ENCODE measurements at places on chromosomes 7 and 10.
A peak's percentile ranks its signal among the peaks of the same experiment; 100 is the strongest.

DNA sequence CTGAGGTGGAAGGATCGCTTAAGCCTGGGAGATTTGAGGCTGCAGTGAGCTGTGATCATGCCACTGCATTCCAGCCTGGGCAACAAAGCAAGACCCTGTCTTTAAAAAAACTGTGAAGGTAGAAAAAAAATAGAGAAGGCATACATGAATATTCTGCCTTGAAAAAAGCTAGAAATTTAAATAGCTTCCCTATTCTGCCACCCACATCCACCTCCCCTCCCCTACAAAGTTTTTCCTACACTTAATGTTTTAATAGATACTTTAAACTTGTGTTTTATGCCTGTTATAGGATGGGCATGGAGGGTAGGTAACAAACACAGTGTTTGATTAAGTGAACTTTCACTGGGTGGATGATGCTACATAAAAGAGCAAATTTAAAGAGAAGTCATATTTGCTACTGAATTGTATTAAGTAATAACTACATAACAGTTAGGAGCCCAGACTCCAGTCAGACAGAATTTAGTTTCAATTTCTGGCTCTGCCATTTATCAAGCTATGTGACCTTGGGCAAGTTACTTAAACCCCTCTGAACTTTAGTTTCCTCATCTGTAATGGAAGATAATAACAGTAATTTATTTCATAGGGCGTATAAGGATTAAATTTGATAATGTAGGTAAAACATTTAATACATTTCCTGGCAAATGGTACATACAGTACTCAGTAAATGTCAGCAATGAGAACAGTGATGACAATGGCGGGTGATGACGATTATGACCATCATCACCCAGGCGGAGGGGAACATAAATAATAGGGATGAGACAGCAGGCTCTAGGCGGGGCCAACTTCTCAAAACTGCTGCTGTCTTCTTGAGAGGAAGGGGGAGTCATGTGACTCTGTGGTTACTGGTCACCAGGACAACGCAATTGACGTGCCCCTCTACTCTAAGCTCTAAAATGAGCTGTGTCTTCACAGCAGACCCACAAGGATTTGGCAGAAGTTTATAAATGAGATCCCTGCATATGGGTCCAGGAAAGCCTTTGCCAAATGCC, 15.8 kb downstream of the DNMBP start:
- no peak for DNase-seq

GRCh38 chr7:71886046-71886445, 526.1 kb downstream of the CALN1 start:
- DNase-seq, result no peak

- DNase-seq, result no peak
Measured at GRCh38 chr7:151676759-151677158, 157.1 kb upstream of the RHEB start.

- no peak for DNase-seq
Measured at GRCh38 chr10:128143531-128143930, 17.3 kb upstream of the MKI67 start.

- no peak for DNase-seq
Measured at GRCh38 chr7:93117327-93117726, 452 bp downstream of the SAMD9 start.

GRCh38 chr7:156566812-156567549, 73.6 kb upstream of the RNF32 start:
- no peak for DNase-seq

GRCh38 chr7:134045716-134046115, 81.4 kb upstream of the LRGUK start:
- DNase-seq, result no peak

DNA sequence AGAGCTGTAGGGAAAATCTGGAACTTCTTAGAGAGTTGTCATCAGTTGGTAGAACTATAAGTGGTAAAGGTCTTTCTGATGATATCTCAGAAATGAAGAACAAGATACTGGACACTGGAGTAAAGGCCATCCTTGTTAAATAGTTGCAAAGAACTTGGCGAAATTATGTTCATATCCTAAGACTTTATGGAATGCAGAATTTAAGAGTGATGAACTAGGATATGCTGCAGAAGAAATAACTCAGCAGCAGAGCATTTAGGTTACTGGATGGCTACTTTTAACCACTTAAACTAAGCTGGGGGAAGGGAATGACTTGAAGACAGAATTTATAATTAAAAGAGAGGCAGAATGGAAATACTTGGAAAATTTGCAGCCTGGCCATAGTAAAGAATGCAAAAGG, 23.7 kb downstream of the PTEN start:
- DNase-seq, result no peak

DNA sequence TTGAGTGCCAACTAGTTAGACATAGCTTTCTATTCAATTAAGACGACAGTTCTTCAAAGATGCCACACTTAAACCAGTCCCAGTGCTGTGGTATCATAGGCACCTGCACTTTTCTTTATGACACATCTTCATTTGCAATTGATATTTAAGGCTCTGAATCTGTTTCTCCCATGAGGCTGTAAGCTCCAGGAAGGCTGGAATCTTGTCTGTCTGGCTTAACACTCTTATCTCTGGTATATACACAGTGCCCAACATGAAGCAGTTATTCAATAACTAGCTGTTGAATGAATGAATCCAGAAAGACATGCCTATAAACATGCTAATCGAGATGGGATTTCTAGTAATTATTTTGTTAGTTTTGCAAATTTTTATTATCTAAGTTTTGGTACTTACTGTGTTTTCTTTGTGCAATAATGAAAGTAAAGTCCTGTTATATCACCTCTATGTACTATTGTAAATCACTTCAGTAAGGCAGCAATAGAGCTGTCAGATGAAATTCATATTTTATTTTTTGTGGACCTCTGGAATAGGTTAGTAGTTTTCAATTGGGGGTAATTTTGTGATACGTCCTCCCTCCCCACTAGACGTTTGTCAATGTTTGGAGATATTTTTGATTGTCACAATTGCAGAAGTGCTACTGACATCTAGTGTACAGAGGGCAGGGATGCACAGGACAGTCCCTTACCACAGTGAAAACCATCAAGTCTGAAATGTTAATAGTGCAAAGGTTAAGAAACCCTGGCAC, 51.3 kb upstream of the STEAP4 start:
- DNase-seq, result no peak

DNA sequence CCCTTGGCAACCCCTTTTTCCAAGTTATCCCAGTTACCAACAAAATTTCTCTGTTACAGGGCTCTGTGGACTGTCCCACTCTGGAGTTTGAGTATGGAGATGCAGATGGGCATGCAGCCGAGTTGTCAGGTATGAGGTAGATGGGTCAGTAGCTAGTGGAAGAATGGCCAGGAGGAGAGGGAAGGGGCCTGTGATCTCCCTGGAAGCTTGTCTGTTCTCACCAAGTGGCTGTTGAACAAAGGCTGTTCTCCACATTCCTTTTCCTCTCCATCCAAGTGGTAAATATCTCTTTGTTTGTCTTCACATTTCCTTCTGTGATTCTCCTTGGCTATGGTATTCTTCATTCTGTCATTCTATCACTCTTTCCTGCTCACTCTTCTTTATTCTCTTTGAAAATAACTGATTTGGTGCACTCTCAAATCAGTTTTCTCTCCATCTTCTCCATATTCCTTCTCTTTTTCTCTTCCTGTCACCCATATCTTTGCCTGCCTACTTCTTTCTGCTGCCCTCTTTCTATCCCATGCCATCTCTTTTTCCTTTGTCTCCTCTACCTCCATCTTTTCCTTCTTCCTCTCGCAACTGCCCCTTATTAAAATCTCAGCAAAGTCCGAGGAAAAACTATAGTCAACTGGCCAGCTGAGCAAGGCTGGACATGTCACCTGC, 5.9 kb downstream of the STRIP2 start:
- no peak for DNase-seq

DNA sequence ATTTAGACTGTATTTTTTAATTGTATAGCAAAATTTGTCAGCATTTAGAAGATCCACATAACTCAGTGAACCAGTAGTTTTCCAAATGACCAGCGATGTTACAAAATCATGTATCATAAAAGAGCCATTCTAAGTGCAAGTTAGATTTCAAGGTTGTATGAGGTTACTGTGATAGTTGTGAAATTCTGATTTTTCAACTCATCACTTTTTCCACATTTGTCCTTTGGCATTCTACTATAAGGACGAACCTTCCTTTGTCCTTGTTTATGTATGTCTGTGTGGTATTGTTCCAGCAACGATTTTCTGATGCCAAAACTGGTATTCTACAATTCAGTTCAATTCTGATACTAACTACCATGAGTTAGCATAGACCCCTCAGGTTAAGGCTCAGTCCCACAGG, 64.2 kb downstream of the TAX1BP1 start:
- DNase-seq, result no peak

GRCh38 chr7:103150192-103150591, 1.3 kb upstream of the NAPEPLD start:
- peak; percentile 42 for DNase-seq

- DNase-seq, result no peak
Measured at GRCh38 chr7:134703782-134704181, 57.1 kb downstream of the BPGM start.

- DNase-seq, result no peak
Measured at GRCh38 chr10:63421591-63421990, 44.2 kb downstream of the JMJD1C start.

GRCh38 chr7:139679731-139680594, 97.8 kb downstream of the HIPK2 start:
- no peak for DNase-seq

DNA sequence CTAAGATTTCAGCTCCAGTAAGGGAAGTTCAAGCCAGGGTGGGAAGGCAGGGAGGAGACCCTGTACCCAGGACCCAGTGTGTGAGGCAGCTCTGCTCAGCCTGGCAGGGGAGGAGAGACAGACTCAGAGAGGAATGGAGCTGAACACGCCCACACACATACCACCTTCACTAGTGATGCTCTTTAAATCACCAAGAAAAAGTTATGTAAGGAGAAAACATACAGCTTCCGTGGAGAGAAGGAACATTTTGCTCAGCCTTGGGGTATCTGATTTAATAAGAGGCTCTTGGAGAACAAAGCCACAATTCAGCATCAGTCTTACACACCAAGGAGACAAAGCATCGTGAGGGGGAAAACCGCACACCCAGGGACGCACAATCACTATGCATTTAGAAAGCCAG, 62.9 kb downstream of the PRKAG2 start:
- DNase-seq, result no peak

GRCh38 chr10:128579901-128580300, 453.7 kb upstream of the MKI67 start:
- DNase-seq, result no peak

DNA sequence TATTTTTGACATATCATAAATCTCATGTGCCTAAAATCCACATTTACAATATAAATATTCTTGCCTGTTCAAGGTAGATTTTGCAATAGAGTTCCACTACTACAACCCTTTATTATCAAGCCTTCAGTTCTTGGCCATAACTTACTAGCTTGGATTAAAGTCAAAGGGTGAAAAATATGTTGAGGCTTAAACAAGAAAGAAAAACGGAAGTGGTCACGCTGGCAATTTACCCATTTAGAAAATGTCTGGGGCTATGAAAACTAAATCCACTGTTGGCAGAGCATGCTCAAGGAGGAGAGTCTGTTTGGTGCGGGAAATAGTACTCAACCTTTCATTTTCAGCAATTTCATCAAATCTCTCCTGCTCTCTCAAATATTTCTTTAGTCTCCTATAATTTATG, 209.8 kb upstream of the RHOBTB1 start:
- no peak for DNase-seq

DNA sequence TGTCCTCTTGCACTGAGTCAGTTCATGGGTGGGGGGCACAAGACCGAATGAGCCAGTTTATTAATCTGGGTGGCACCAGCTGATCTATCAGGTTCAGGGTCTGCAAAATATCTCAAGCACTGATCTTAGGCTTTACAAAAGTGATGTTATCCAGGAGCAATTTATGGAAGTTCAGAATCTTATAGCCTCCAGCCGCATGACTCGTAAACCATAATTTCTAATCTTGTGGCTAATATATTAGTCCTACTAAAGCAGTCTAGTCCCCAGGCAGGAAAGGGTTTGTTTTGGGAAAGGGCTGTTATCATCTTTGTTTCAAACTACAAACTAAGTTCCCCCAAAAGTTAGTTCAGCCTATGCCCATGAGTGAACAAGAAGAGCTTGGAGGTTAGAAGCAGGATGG, 33.9 kb downstream of the AKR1C8 start:
- DNase-seq, result no peak

- peak; percentile 65 for DNase-seq
Measured at GRCh38 chr10:65570143-65571010, 1355.5 kb upstream of the LRRTM3 start.

Measured in left lung (tissue), 14 donors.